Fibroblast of skin of back (primary cell): ENCODE measurements at places on chromosomes 16 and 17.

DNA sequence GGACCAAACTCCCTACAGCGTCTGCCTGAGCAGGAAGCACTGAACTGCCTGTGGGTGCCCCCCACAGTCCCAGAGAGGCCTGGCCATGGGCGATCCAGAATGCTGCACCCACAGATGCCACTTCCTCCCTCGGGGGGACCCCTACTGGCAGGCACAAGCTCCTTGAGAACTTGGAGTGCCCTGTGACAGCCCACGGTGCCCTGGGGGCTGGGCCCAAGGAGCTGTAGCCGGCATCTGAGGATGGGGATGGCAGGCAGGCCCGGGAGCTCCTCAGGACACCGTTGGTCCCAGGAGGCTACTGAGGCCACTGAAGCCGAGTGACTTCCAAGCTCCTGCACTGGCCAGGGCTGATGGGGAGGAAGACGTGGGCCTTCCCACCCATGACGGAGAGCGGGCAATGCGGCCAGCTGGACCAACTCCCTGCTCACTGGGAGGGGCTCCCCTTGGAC, 15.1 kb upstream of the RASD1 start:
- DNase-seq = no peak

DNA sequence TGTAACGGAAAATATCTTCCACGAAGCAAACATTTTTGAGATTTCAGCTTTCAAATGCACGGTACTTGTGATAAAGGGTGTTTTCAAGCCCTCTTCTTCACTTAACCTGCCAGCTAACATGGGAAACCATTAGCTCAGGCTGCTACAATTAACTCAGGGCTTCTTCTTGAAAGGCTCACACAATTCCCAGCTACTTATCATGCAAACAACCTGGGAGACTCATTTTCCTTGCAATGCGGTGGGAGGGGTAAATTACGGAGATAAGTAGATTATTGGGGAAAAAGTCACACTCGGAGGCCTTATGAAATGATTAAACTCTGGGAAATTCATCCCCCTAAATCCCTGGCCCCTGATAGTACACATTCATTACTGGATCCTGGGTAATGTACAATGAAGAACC, 266.4 kb downstream of the STX8 start:
- no peak for DNase-seq

GRCh38 chr16:1965396-1966001, 873 bp upstream of the RPS2 start:
- DNase-seq = no peak

- DNase-seq = no peak
These were observed 7.2 kb upstream of the PLXDC1 start for GRCh38 chr17:39158623-39159022.

GRCh38 chr16:3461151-3461550, 17.7 kb downstream of the NAA60 start:
- no peak for DNase-seq

DNA sequence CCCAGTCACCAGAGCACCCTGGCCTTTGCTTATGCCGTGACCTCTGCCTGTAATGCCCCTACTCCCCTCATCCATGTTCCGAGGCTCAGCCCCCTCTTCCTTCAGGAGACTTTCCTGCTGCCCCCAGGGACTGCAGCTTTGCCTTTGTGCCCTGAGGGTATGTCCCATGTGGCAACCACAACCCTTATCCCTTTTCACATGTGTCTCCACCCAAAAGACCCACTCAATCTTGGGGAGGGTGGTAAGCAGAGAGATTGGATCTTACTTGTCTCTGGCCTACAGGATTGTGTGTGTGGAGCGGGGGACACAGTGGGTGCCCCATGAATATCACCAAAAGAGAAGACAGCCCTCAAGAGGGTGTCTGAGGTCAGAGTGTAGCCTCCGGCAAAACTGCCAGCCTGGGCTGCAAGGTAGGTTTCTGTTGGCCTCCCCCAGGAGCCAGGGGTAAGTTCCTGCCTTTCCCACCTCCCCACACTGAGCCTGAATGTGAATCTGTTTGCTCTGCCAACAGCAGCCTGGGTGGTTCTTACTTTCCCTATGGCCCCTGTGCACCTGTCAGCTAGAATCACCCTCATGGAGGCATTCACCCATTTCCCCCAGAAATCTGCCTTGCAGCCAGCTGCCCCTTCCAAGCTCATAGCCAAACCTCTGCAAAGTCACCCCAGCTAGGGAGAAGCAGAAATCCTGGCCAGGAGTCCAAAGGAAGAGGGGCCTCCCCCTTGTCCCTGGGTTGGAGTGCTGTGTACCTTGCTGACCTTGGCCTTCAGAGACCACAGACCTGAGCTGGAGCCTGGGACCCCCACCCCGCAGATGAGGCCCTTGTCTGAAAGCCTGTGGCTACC, 11.5 kb upstream of the C17orf113 start:
- DNase-seq = no peak

GRCh38 chr17:61875285-61875684, 12.0 kb upstream of the BRIP1 start:
- no peak for DNase-seq

- no peak for DNase-seq
These were observed 4.1 kb downstream of the KRT31 start for GRCh38 chr17:41393294-41393693.

DNA sequence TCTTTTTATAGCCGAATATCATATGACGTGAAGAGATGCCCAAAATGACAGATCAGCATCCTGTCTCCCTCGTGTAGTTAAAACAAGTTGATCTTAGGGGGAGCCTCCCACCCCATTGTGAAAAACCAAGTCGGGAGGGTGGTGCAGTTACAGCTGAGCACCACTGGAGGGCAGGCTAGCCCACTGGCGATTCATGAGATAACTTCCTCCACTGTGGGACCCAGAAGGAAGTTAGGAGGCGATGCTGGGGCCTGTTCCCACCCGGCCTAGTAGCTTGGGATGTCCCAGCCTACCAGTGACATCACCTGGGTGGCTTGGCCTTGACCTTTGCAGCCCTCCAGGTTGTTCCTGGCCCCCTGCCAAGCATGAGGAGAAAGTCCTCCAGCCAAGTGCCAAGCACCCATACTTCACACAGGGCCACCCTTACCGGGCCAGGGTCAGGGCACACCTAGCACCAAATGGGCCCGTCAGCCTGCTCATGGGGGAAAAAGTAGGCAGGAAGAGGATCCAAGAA, 8.1 kb upstream of the CPNE2 start:
- peak; percentile 71 for DNase-seq
